Thoracic aorta (tissue), 2 donors: ENCODE measurements at places on chromosomes 12 and 14. TPM values are rescaled to one million over a fixed set of nuclear protein-coding genes. Genes with fewer than 3 reads are reported as not detected.

DNA sequence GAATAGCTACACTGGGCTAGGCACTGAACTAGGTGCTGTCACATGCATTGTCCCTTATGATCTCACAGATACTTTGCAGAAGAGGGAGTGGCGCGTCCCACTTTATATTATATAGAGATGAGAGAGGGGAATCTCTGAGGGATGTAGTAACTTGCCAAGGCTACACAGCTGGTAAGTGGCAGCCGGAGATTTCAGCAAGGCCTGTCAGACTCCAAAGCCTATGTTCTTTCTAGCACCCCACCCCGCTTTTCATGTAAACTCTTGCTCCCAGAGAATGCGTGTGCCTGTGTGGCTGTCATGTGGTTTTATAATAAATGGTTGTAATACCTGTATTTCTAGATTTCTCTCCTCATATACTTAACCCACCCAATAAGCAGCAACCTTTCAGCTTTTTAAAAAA lies 39.1 kb downstream of the WDR20 start:
- no peak for DNase-seq

DNA sequence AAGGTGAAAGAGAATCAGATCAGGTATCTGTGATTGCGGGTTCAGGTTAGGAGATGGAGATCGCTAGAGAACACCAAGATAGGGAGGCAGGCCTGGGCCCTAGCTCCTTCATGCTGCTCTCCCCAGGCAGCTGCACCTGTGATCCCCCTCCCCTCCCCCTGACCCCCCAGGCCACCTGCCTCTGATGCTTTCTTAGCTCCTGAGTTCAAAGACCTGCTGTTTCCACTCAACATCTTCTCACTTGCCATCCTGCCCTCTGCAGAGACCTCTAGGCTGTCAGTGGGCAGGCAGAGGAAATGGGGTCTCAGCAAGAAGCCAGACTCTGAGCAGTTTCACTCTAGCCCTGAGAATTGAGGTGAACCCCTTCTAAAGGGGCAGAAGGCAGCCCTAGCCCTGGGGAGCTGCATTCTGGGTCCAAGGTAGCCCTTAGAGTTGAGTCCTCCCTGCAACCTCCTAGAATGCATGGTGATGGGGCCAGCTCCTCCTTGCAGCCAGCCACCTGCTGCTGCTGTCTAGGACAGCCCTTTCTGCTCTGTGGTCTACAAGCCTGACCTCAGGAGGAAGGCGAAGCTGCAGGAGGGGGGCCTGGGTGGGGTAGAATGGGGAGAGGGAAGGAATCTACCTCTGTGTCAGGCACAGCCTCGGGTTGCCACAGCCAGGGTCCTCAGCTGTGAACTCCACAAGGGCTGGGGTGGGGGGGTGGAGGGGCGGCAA lies 6.4 kb upstream of the SLC48A1 start:
- no peak for DNase-seq

DNA sequence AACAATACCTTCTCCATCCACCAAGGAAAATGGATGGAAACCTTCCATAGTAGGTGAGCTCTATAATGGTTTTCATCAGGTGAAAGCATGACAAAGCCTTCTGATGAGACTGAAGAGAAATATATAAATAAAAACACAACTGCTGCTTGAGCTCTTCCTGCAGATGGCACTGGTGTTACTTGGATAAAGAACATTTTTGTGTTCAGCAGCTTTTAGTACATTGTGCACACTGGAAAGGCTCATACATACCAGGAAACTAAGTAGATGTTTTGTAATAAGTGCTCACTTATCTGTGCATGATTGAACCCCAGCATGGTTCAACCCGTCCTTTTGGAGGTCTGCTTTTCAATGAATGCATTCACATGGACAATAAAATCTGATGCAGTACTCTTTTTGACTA lies 357.3 kb upstream of the MIS18BP1 start:
- no peak for DNase-seq

- no peak for DNase-seq
These were observed 52.6 kb downstream of the RASSF8 start for GRCh38 chr12:26011099-26011498.

YLPM1 gene
- 48.2 TPM for total RNA-seq

PIK3C2G gene
- not detected for total RNA-seq

DNA sequence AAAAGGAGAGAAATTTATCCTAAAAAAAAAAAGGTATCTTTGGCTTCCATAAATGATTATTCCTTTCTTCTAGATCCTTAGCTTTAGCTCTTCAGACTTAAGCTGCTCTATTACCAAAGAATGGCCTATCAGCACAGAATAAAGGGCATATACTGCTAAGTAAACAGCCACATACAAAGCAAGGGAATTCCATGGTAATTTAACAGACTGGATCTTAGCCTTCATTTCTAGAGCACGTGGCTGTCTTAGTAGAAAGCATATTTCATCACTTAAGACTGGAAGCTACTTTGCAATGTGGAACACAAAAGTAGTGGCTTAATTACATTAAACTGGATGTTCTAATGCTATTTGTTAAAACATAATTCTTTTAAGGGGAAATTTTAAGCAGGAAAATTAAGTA lies 23.1 kb downstream of the TMED10 start:
- DNase-seq, result no peak

GRCh38 chr14:42855085-42855484 lies 1248.4 kb downstream of the LRFN5 start:
- DNase-seq, result no peak

- no peak for DNase-seq
These were observed 43.4 kb upstream of the CFAP54 start for GRCh38 chr12:96445691-96446583.

- DNase-seq, result no peak
These were observed 388.6 kb downstream of the CCDC91 start for GRCh38 chr12:28578833-28579252.
